Iris pigment epithelial cell (primary cell): ENCODE measurements at places on chromosomes 1 and 21.
A peak's percentile ranks its signal among the peaks of the same experiment; 100 is the strongest.

GRCh38 chr1:226600254-226600653 is 51.7 kb downstream of the STUM start:
- no peak for DNase-seq

- DNase-seq: no peak
Observed at GRCh38 chr21:37695111-37695510, 221.1 kb downstream of the KCNJ6 start.

- DNase-seq: peak; percentile 11
Observed at GRCh38 chr1:191839891-191840290, 318.4 kb upstream of the RGS18 start.

DNA sequence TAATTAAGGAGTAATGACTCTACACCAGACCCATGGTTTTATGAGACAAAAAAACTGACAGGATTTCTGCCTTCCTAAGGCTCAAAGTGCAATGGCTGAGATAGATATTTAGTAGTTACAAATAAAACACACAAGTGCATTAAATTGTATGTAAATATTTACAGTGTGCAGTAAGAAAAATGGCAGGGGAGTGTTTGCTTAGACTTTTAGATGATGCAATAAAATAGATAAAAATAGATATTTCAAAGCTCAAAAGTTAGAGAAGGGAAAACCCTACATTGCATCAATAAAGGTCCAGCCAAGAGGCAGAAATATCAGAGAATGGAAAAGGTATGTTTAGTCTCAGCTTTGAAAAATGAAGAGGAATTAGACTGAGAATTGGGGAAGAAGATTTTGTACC is 226.3 kb upstream of the FGGY start:
- DNase-seq: no peak

GRCh38 chr1:192350356-192350755 is 33.6 kb downstream of the RGS21 start:
- DNase-seq: no peak

- no peak for DNase-seq
Observed at GRCh38 chr1:14928412-14928811, 225.1 kb upstream of the TMEM51 start.

DNA sequence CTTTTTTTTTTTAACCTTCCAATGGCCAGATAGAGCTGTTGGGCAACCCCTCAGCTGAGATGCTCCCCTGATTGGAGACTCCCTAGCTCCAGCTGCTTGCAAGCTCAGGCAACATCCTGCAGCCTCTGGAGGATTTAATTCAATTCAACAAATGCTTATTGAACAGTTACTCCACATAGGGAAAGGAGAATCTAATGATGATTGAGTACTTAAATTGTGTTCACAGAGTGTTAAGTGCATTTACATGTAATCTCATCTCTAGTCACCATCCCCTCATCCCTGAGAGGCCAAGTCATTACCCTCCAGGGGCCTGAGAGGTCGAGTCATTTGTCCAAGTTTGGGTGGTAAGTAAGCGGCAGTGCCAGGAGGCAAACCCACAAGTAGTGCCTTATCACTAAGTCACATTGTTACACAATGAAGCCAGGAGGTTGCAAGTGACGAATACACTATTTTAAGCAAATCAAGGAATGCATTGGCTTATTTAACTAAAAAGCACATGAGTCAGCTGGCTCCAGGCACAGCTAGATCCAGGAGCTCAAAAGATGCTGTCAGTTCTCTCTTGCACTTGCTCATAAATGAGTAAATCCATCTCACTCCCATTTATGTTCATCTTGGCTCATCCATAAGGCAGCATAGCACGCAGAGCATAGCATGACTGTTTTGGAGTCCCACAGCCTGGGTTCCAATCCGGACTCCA is 64.3 kb downstream of the OPTC start:
- DNase-seq: peak; percentile 97

- no peak for DNase-seq
Observed at GRCh38 chr1:43976045-43976444, 1.3 kb downstream of the ATP6V0B start.

GRCh38 chr1:159921700-159922504 is 3.4 kb downstream of the TAGLN2 start:
- DNase-seq: peak; percentile 49

- DNase-seq: peak; percentile 84
Observed at GRCh38 chr21:28447462-28447861, 545.2 kb downstream of the LTN1 start.

GRCh38 chr1:119968068-119968492 is 71.8 kb upstream of the ADAM30 start:
- peak; percentile 33 for DNase-seq

- DNase-seq: no peak
Observed at GRCh38 chr1:44347280-44347679, 7.8 kb downstream of the ERI3 start.

DNA sequence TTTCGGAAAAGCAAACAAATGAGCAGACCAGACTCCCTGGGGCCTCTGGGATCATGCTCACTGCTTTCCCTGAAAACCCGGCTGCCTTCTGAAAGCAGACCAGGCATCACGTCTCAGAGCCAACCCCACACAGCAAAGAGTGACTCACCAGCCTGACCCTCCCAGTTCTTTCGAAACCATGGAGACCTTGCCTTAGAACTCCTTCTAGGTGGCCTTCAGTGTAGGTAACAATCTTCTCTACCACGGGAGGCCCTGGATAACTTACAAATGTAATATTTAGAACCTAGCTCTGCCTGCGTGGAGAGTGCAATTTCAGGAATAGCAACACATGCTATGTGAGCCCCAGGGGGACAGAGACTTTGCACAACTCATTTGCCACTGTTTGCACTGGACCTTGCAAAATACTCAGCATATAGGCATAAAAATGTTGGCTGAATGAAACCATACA is 105.2 kb downstream of the SUSD4 start:
- DNase-seq: peak; percentile 55

GRCh38 chr1:91891969-91892368 is 6.0 kb upstream of the TGFBR3 start:
- DNase-seq: peak; percentile 51

- no peak for DNase-seq
Observed at GRCh38 chr1:39687243-39687642, 4.0 kb downstream of the HPCAL4 start.

- DNase-seq: no peak
Observed at GRCh38 chr1:175188936-175189335, 3.6 kb downstream of the KIAA0040 start.
